ENCODE measurements at places on chromosomes 11 and 22. TPM values are rescaled to one million over a fixed set of nuclear protein-coding genes. Genes with fewer than 3 reads are reported as not detected.
A peak's percentile ranks its signal among the peaks of the same experiment; 100 is the strongest.

- H3K4me1 ChIP-seq, result no peaks in the 10 kb centered on the region
- H3K36me3 ChIP-seq, result no peaks in the 10 kb centered on the region
- DNase-seq, result no peak
These were observed 430.5 kb upstream of the FAT3 start for GRCh38 chr11:91794146-91794545.

GRCh38 chr11:127273593-127274327 lies 273.2 kb upstream of the KIRREL3 start:
- no peak overlapping the region for H3K27ac ChIP-seq
- no peak for DNase-seq
- no peak overlapping the region for H3K4me3 ChIP-seq
- no peaks in the 10 kb centered on the region for H3K4me1 ChIP-seq

ZNF74 gene
- 2.1 TPM for polyA plus RNA-seq

DNA sequence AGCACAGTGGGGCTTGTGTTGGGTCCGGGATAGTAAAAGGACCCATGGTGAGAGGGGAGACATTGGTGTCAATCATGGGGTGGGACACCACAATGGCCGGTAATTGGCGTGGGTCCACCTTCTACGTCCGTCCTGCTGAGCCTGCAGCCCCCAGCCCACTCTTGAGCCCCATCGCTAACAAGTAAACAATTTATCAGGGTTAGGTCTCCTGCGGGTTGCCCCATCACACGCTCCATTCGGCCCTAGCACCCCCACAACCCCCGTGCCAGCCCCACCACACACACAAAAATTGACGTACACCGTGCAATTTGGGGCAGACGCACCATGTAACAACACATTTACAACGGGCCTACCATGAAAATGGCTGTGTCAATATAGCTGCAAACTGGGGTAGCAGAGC lies 86.5 kb upstream of the HTATIP2 start:
- no peak overlapping the region for H3K4me3 ChIP-seq
- DNase-seq, result no peak
- peaks cover 2% of the 10 kb centered on the region for H3K27me3 ChIP-seq
- H3K27ac ChIP-seq, result no peak overlapping the region

GRCh38 chr11:73423506-73423905 lies 47.3 kb downstream of the RELT start:
- no peaks in the 10 kb centered on the region for H3K27me3 ChIP-seq
- H3K4me3 ChIP-seq, result no peak overlapping the region
- H3K27ac ChIP-seq, result no peak overlapping the region
- H3K36me3 ChIP-seq, result peaks cover 19% of the 10 kb centered on the region

GRCh38 chr22:33083212-33083611 lies 25.0 kb upstream of the SYN3 start:
- H3K36me3 ChIP-seq, result no peaks in the 10 kb centered on the region
- no peaks in the 10 kb centered on the region for H3K4me1 ChIP-seq
- DNase-seq, result no peak
- H3K27me3 ChIP-seq, result no peaks in the 10 kb centered on the region

OR2AG2 gene
- not detected for polyA plus RNA-seq

PATE4 gene
- not detected for polyA plus RNA-seq

OR8A1 gene
- polyA plus RNA-seq, result not detected

FGF4 gene
- polyA plus RNA-seq, result not detected

PIH1D2 gene
- polyA plus RNA-seq, result 3.0 TPM

PRRG4 gene
- polyA plus RNA-seq, result 0.13 TPM

AMOTL1 gene
- 91.8 TPM for polyA plus RNA-seq

RFPL1 gene
- not detected for polyA plus RNA-seq

XKR3 gene
- not detected for polyA plus RNA-seq

GRCh38 chr11:68386331-68386978 lies 74.1 kb downstream of the LRP5 start:
- no peaks in the 10 kb centered on the region for H3K27me3 ChIP-seq
- no peak overlapping the region for H3K27ac ChIP-seq
- H3K4me3 ChIP-seq, result no peak overlapping the region
- no peak for DNase-seq

GRCh38 chr11:17753153-17753552 lies 18.6 kb downstream of the KCNC1 start:
- no peaks in the 10 kb centered on the region for H3K36me3 ChIP-seq
- peak overlapping the region; percentile 73 for H3K27ac ChIP-seq
- H3K4me1 ChIP-seq, result peaks cover 40% of the 10 kb centered on the region
- DNase-seq, result peak; percentile 34

DNA sequence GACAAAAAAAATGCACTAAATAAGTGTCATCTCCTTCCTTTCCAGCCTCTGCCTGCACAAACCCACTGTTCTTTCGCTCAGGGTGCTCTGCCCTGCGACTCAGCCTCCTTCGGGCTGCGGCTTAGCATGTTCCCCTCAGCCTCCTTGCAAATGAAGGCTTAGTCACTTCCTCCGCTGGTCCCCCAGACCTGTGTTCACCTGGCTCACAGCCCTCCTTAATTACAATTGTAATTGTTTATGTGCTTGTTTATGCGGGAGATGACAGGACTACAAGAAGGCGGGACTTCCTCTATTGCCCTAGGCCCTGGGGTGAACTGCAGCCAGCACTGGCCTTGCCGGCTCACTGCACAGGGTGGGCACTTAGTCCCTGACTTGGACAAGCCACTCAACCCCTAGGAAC lies 303.6 kb downstream of the KIRREL3 start:
- no peak overlapping the region for H3K27ac ChIP-seq
- no peaks in the 10 kb centered on the region for H3K4me1 ChIP-seq
- no peaks in the 10 kb centered on the region for H3K27me3 ChIP-seq
- no peaks in the 10 kb centered on the region for H3K36me3 ChIP-seq

GRCh38 chr11:123000721-123001120 lies 19.1 kb upstream of the BSX start:
- H3K4me1 ChIP-seq, result no peaks in the 10 kb centered on the region
- no peak for DNase-seq
- peaks cover 19% of the 10 kb centered on the region for H3K27me3 ChIP-seq
- no peak overlapping the region for H3K4me3 ChIP-seq
- no peaks in the 10 kb centered on the region for H3K36me3 ChIP-seq

DNA sequence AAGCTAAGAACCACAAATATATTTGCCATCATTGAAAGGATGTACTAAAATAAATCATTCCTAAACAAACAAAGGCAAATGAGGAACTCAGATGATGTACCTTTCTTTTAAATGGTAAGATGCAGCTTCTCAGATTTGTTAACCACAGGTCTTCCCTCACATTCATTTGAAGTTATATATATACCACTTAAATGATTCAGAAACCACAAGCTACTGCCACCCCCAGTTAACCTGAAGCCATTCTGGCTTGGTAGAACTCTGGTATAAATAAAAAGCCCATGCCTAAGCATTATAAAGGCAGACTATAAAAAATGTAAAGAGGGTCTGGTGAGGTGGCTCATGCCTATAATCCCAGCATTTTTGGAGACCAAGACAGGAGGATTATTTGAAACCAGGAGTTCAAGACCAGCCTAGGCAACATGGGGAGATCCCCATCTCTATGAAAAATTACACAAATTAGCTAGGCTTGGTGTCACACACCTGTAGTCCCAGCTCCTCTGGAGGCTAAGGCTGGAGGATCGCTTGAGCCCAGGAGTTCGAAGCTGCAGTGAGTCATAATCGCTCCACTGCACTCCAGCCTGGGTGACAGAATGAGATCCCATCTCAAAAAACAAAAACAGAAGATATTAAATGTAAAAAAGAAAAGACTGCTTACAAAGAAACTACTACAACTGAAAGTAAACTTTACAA lies 1185.3 kb downstream of the JRKL start:
- H3K36me3 ChIP-seq, result no peaks in the 10 kb centered on the region
- H3K4me1 ChIP-seq, result no peaks in the 10 kb centered on the region
- no peak overlapping the region for H3K27ac ChIP-seq
- DNase-seq, result no peak

KDELR3 gene
- polyA plus RNA-seq, result 1.1 TPM

DNA sequence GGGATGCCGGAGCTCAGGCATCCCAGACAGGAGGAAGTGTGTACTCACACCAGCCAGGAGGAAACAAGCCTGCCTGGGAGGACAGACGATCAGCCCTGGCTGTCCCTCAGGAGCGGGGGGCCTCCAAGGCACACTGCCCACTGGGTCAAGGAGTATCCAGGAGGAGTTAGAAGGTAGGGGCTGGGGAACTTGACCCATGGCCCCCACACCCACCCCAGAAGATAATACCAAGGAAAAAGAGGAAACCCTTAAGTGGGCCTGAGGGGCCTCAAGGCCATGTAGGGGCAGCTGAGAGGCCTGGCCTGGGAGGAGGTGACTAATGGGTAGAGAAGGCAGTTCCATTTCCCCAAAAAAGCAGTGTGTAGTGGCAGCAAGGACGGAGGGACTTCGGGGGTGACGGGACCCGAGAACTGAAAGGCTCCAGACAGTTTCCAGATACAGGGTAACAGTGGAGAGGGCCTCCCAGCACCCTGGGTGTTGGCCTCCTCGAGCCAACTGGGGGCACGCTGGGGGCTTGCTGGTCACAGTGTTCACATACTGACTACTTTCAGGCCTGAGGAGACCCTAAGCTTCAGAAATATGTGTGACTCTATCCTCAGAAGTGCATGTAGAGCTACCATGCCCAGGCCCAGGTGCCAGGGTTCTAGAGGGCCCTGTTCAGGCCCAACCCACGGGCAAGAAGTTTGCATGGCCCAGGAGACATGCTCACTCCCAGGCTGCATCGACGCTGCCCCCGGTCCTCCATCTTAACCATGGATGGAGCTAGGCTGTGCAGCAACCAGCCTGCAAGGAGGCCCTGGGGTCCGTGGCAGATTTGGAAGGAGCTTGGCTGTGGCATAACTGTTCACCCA lies 75.7 kb upstream of the PITPNB start:
- H3K4me1 ChIP-seq, result no peaks in the 10 kb centered on the region
- H3K27ac ChIP-seq, result no peak overlapping the region
- H3K4me3 ChIP-seq, result no peak overlapping the region
- H3K27me3 ChIP-seq, result no peaks in the 10 kb centered on the region
- DNase-seq, result peak; percentile 50

- H3K36me3 ChIP-seq, result no peaks in the 10 kb centered on the region
- peaks cover 5% of the 10 kb centered on the region for H3K4me1 ChIP-seq
- DNase-seq, result peak; percentile 18
- no peak within 1 kb of the TSS for H3K27ac ChIP-seq
- H3K4me3 ChIP-seq, result peak within 1 kb of the TSS; percentile 61
These were observed at the start of gene SEZ6L for GRCh38 chr22:26169315-26170111. Gene SEZ6L (plus strand): TSS chr22:26169462. CDS start chr22:26169670, 208 bp downstream.

TEF gene
- 7.8 TPM for polyA plus RNA-seq

SLC35C1 gene
- 10.1 TPM for polyA plus RNA-seq

DNA sequence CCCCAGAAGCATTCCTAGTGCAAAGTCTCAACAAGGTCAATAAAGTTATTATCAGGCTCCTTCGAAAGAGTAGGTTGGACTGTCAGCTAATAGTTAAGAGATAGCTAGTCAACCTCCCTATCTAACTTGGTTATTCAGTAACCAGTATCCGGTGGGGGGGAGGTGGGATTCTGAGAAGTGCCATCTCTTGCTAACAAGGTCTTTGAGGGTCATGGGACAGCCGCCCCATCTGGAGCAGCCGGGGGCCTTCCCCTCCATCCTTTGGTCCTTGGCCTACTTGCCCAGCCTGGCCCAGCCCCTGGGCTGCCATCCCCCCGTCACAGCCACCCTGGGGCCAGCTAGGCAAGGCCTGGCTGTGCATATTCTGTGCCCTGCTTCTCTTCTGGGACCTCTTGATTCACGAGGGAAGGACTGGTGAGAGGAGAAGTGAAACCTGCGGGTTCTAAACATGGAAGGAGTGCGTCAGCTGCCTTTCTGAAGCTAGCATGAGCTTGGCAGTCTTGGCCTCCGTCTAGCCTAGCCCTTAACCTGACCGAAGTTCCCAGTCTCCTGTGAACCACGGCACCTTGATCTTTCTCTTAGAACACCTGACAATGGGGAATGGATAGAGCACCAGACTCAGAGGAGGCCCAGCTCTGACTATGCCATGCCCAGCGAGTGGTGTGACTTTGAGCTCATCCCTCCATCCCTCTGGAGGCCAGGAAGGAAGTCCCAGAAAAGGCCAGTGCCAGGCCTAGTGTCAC lies 9.3 kb downstream of the SLC37A2 start:
- H3K27ac ChIP-seq, result no peak overlapping the region
- H3K27me3 ChIP-seq, result no peaks in the 10 kb centered on the region
- H3K4me1 ChIP-seq, result no peaks in the 10 kb centered on the region

DNA sequence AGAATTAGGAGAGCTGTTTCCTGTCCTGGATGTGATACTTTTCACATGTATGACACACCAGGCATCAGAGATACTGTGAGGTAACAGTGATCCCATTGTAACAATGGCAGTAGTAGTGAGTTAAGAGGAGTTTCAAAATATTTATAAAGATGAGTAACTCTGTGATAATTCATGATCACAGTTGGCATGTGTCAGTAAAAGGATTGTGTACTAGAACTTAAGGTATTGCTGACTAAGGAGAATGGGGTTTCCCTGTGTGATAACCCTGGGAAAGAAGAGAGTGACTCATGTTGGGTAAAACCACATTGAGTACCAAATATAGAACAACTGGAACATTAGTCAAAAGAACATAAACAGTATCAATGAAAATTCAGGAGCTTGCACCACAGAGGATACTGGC lies 22.9 kb upstream of the SLC5A1 start:
- no peaks in the 10 kb centered on the region for H3K4me1 ChIP-seq
- H3K27me3 ChIP-seq, result no peaks in the 10 kb centered on the region
- H3K27ac ChIP-seq, result no peak overlapping the region
- H3K4me3 ChIP-seq, result no peak overlapping the region

DNA sequence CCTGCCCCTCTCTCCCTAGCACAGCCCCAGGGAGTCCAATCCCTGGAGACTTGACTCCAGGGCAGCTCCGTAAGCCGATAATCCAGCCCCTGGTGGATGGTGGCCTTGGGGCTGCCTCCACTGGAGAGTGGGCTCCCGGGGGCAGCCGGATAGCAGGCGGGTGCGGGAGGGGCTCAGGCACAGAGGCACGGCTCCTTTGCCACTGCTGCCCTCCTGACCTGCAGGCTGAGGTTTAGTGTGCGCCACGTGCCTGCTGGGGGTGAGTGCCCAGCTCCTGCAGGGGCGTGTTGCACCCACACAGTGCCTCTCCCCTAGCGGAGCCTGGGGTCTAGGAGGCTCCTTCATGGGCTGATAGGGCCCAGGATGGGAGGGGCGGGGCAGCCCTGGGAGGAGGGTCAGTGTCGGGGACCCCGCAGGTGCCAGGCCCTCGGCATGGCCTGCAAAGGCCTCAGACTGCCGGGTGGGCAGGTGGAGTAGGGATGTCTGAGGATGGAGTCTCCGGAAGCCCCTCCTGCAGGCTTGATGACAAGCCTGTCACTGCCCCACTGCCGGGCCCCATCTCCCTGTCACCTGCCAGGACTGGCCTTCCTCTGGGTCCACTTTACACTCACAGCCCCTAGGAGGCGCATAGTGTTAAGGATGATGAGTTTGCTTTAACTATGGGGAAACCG lies 5.6 kb downstream of the DUSP8 start:
- H3K27ac ChIP-seq, result peak overlapping the region; percentile 53
- peak; percentile 39 for DNase-seq
- H3K36me3 ChIP-seq, result peaks cover 24% of the 10 kb centered on the region
- H3K27me3 ChIP-seq, result no peaks in the 10 kb centered on the region
- H3K4me3 ChIP-seq, result no peak overlapping the region

DNA sequence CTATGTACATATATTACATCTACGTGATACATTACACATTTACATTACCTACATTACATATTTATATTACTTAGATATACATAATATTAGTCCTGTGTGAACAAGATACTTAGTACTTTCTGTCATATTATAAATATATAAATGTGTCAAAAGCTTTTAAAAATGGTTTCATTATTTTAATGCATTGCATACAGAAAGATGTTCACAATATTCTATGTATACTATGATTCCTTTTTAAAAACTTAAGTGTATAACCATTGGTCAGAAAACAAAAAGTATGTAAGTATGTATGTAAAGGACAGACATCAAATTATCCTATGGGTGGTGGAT lies 647 bp upstream of the ZW10 start:
- H3K36me3 ChIP-seq, result peaks cover 20% of the 10 kb centered on the region
- DNase-seq, result no peak
- H3K27ac ChIP-seq, result peak overlapping the region; percentile 83
- no peaks in the 10 kb centered on the region for H3K27me3 ChIP-seq

Measured in psoas muscle (tissue), 8 donors.